IgD-negative memory B cell (primary cell): ENCODE measurements at places on chromosomes 7 and 10. TPM values are rescaled to one million over a fixed set of nuclear protein-coding genes. Genes with fewer than 3 reads are reported as not detected.

The PIP gene
- not detected for polyA plus RNA-seq

The CAV1 gene
- 2.3 TPM for polyA plus RNA-seq

The NRAP gene
- not detected for polyA plus RNA-seq

The AGK gene
- 23.1 TPM for polyA plus RNA-seq

The BICC1 gene
- polyA plus RNA-seq: not detected

The CCDC201 gene
- polyA plus RNA-seq: not detected

The SLC16A9 gene
- polyA plus RNA-seq: not detected

The POMZP3 gene
- 11.1 TPM for polyA plus RNA-seq

The OR2A25 gene
- polyA plus RNA-seq: not detected

The GIMAP7 gene
- polyA plus RNA-seq: 24.1 TPM
